ENCODE measurements at places on chromosomes 4 and X.

GRCh38 chr4:126318376-126318775 is 1003.6 kb downstream of the FAT4 start:
- no peak for DNase-seq

- no peak for DNase-seq
Observed at GRCh38 chr4:87901422-87901992, 68.7 kb downstream of the MEPE start.

DNA sequence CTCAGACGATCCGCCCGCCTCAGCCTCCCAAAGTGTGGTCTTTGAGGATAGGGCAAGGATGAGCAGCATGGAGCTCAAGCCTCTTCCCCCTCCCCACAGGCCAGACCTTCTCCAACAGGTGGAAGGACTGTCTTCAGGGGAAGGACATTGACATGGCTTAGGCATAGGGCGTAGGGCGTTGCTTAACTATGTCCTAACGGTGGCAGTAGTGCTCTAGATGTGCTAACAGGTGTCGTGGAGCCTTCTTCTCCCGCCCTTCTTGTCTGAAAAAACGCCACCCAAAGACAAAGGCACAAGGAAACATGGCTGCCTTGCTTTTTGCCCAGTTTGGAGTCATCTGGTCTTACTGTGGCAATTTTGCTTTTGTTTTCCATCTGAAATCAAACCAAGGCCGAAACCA is 219.8 kb downstream of the OR13H1 start:
- no peak for DNase-seq

GRCh38 chr4:12672303-12672702 is 811.8 kb downstream of the RAB28 start:
- no peak for DNase-seq

GRCh38 chrX:131271274-131271673 is 17.8 kb downstream of the IGSF1 start:
- no peak for DNase-seq

DNA sequence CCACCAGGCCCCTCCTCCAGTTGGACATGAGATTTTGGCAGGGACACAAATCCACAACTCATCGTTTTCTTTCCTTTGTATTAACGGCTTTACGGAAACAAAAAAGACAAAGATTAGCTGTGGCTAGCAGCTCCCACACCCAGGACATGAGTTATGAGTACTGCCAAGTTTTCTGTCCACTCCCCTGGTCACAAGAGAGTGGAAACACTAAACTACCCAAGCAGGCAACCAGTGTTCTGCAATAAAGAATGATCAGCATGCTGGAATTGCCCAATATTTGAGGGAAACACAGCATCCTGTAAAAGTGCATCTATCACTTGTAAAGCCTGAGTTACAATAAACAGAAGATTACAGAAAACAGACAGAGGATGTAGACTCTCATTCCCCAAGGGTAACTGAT is 358.4 kb downstream of the NLGN4X start:
- no peak for DNase-seq

GRCh38 chr4:67499799-67500198 is 45.5 kb downstream of the CENPC start:
- DNase-seq: no peak

DNA sequence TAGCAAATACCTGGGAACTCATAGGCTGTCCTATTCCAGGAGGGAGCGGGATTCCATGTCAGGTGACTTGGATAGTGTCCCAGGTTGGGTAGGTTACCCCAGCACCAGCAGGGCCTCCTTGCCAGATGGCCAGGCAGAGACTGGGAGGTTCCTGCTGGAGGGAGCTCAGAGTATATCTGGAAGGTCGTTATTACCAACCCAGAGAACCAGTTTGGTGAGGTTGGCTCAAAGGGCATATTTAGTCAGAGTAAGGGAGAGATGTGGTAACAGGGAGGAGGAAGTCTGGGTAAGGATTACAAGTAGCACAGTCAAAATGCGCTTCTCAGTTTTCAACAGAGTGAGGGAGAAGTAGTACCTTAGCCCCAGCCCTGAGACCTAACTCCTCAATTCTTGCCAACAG is 53.3 kb upstream of the LNX1 start:
- DNase-seq: no peak
